ENCODE measurements at places on chromosomes 2 and 18. TPM values are rescaled to one million over a fixed set of nuclear protein-coding genes. Genes with fewer than 3 reads are reported as not detected.

KLHL41 gene
- 0.60 TPM for total RNA-seq

PPP1R1C gene
- total RNA-seq, result 0.46 TPM

TMEM247 gene
- not detected for total RNA-seq

SCN3A gene
- total RNA-seq, result 2.3 TPM

TWIST2 gene
- 2.4 TPM for total RNA-seq

POTEC gene
- total RNA-seq, result 0.16 TPM

MSTN gene
- 0.05 TPM for total RNA-seq

MALL gene
- total RNA-seq, result 0.47 TPM

HOXD3 gene
- total RNA-seq, result 28.2 TPM

DSG1 gene
- total RNA-seq, result not detected

BARD1 gene
- total RNA-seq, result 9.8 TPM

TBR1 gene
- 0.25 TPM for total RNA-seq

STAT4 gene
- 2.6 TPM for total RNA-seq

GPR35 gene
- 0.62 TPM for total RNA-seq

LRRTM4 gene
- total RNA-seq, result 18.3 TPM

All from motor neuron (in vitro differentiated cells).